ENCODE measurements at places on chromosomes 11 and 22.

DNA sequence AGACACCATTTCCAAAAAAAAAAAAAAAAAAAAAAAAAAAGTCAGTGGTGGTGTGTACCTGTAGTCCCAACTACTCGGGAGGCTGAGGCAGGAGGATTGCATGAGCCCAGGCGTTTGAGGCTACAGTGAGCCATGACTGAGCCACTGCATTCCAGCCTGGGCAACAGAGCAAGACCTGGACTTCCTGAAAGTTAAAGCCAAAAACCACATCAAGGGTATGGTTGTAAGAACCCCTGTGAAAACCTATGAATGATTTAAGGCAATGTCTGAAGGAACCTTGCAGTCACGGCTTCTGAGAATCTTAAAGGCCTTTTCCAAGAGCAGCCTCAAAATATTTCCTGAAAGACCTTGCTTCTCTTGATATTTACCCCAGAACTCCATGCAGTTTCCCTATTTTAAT is 30.5 kb upstream of the MSANTD2 start:
- no peak for DNase-seq

- DNase-seq, result no peak
These were observed 404.0 kb downstream of the GUCY1A2 start for GRCh38 chr11:106614262-106614661.

DNA sequence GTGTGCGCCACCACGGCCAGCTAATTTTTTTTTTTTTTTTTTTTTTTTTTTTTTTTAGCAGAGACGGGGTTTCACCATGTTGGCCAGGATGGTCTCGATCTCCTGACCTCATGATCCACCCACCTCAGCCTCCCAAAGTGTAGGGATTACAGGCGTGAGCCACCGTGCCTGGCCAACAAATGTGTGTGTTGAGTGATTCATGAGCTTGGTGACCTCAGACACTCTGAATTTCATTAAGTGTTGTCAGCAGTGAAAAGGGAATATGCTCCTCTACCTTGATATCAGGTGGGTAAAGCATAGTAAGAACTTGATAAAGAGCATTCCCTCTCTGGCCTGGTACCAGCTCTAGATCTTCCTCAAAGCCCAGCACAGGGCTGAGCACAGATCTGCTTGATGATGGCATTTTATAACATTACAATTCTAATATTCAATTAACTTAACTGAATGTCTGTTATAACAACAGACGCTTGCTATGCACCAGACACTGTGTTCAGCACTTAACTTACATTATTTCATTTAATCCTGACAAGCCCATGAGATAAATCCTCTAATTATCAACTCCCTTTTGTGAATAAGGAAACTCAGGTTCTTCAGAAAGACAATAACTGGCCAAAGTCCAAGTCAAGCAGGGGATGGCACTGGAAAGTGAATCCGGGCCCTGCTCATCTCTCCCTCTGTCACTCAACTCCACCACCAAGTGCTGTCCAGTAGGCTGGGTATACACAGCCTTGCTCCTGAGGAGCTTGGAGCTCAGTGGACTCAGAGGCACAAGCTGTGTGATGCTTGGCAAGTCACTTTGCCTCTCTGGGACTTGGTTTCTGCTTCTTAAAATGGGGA is 13.0 kb downstream of the TBC1D10A start:
- no peak for DNase-seq

DNA sequence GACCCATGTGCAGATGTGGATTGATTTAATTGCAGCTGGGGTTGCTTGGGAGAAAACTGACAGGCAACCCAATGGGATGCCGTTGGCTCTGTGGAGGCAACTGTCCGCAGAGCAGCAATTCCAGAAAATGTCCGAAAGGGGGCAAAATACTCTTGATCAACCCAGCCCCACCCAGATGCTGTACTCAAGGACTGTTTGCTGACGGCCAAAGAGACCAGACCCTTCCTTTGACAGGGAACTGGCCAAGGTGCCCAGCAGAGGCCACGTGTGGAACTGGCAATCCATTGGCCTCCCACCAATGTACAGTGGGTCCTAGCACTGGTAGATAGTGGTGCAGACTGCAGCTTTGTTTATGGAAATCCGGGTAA is 29.7 kb upstream of the KCNA4 start:
- DNase-seq, result no peak

GRCh38 chr11:8392166-8392565 is 128.5 kb upstream of the LMO1 start:
- DNase-seq, result no peak

- DNase-seq, result no peak
These were observed 1.9 kb upstream of the IFITM10 start for GRCh38 chr11:1751999-1752906.

GRCh38 chr11:72897506-72897905 is 83.3 kb downstream of the ATG16L2 start:
- no peak for DNase-seq

DNA sequence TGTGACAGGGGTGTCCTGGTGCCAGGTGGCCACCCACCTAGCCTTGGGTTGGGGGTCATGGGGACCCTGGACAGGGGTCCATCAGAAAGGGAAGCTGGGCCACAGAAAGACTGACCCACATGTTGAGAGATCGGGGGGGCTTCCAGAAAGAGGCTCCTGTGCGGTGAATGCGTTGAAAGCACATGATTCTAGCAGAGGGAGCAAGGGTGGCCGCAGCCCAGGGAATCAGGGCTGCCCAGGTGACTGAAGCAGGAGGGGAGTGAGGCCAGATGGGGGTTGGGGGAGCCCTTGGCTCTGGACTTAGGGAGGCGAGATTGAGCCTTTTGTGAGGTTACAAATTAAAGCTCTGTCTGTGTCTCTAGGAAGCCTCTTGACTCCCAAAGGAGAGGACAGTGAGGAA is 80.7 kb downstream of the MORC2 start:
- no peak for DNase-seq

DNA sequence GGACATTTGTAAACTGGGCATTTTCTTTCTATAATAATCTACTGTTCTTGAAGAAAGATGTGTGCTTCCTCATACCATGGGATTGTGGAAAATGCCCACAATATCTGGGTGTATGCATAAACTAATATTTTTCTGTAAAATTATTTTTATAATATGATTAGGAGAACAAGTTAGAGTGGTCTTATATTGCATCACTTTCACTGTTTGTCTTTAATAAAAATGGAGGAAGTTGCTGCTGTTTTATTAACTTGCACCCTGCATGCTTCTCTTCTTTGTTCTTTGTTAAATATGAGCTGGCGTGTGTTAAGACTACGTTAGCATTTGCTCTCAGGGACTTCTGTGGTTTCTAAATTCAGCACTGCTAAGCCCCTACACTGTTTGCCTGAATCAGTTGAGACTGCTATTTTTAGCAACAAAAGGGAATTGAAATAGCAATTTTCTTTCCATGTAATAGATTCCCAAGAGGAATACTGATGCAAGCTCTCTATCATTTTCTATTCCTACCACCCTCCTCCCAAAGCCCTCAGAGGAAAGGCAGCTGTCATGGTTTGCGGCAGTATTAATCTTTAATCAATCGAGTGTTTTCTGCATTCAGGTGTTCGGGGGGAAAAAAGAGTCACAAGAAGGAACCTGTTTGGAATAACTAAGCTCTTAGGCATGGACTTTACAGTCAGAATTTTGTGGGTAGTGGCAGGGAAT is 56.1 kb downstream of the HSD17B12 start:
- DNase-seq, result peak; percentile 92

GRCh38 chr11:92317721-92318120 is 93.1 kb downstream of the FAT3 start:
- DNase-seq, result no peak

DNA sequence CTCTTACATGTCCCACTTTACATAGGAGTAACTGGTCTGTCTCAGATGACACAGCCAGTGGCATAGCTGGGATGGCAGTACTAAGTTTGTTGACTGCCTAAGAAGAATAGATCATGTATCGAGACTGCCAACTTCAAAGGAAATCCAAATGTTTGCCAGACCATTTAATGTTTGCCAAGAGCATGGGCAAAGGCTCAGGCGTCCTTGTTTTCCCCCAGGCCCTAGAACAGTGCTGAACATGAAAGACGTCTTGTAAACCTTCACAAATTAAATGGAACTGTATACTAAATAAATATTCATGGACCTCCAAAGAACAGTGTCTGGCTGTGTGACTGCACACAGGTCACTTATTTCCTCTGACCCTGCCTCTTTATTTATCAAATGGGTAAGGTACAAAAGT is 234.7 kb upstream of the CCDC90B start:
- DNase-seq, result no peak

DNA sequence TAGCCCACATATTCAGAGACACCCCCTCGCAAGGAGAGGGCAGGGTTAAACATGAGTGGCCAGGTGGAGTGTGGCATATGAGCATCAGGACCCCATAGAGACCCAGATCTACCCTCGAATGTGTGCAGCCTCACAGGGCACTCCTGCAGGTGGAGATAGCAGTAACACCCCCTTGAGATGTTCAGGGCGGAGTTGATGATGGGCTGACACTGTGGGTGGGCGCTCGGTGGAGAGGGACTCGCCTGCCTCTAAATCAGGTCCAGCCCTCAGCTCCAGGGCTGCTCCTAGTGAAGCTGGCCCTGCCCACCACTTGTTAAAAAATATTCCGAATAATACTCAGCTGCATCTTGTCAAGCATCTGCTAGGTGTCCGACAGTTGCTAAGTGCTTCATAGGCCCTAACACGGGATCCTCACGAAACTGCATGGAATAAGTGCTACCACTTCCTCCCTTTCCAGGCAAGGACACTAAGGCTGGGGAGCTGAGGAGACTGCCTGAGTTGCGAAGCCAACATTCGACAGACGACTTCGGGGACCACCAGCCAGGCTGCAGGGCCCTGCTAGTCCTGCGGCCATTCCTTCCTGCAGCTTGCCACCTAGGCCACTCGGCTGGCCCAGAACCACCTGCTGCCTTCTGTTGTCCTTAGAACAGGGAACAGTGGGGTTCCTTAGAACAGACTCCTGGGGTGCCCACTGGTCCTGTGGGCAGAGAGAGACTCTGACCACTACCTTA is 74.0 kb upstream of the WNT11 start:
- DNase-seq, result no peak

GRCh38 chr22:24894998-24895397 is 51.5 kb downstream of the LHFPL7 start:
- DNase-seq, result no peak

- DNase-seq, result no peak
These were observed 7.3 kb upstream of the RGL4 start for GRCh38 chr22:23683545-23683944.

- no peak for DNase-seq
These were observed 77.1 kb upstream of the MTMR2 start for GRCh38 chr11:96001037-96001436.

DNA sequence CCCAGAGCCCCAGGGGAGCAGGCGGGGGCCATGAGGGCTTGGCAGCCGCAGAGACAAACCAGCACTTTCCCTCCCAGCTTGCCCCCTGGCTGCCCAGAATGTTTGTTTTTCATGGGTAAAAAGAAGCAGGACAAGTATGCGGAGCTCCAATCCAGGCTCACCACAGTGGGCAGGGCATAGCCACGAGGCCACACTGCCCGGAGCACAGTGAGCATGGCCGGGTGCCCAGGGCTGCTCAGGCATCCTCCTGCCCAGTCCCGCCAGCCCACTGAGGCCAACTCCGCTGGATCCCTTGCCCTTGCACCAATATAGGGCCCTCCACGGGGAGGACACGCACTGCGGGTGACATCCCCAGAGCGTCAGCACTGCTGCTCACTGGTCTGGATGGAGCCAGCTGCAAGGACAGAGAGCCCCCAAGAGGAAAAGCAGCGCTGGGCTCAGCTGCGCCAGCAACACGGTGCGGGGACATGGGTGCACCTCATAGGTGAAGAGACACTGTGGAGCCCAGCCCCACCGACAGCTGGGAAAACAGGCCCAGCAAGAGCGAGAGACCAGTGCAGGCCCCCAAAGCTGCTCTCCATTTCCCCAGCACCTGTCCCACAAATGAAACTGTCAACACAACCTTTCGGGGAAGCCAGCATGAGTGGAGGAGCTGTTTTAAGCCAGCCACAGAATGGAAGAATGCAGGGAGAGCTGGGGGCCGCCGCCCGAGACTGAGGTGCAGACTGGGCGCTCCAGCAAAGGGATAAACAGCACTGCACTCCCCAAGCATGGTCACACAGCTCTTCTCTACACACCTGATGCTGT is 24.8 kb downstream of the ARVCF start:
- DNase-seq, result no peak

DNA sequence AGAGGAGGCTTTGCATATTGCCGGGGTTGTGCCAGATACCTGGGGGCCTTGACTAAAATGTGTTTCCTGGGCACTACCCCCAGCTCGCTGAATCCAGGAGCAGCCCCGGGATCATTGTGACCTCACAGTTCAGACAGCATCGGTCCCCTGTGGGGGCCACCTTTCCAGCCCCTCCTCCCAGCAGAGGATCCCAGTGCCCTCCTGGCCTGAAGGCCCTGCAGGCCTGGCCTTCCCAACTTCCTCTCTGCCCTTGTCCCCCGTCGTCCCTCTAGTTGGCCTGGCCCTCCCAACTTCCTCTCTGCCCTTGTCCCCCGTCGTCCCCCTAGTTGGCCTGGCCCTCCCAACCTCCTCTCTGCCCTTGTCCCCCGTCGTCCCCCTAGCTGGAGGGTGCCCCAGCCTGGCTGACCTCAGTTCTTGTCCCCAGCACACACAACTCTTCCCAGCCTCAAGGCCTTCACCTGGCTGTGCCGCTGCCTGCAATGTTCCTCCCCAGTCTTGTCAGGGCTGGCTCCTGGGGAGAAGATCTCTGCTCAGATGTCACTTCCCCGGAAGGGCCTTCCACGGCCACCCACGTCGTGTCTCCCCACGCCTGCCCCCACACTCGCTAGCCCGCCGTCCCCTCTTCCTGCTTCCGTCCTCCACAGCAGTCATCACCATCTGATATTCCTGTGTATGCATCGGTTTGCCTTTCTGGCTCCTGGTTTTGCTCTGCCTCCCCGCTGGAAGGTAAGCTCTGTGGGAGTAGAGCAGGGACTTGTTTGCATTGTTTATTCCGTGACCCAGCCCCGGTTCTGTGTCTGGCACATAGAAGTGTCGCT is 12.6 kb upstream of the ANO1 start:
- no peak for DNase-seq

- DNase-seq, result no peak
These were observed 1.5 kb downstream of the LSP1 start for GRCh38 chr11:1854132-1854948.

DNA sequence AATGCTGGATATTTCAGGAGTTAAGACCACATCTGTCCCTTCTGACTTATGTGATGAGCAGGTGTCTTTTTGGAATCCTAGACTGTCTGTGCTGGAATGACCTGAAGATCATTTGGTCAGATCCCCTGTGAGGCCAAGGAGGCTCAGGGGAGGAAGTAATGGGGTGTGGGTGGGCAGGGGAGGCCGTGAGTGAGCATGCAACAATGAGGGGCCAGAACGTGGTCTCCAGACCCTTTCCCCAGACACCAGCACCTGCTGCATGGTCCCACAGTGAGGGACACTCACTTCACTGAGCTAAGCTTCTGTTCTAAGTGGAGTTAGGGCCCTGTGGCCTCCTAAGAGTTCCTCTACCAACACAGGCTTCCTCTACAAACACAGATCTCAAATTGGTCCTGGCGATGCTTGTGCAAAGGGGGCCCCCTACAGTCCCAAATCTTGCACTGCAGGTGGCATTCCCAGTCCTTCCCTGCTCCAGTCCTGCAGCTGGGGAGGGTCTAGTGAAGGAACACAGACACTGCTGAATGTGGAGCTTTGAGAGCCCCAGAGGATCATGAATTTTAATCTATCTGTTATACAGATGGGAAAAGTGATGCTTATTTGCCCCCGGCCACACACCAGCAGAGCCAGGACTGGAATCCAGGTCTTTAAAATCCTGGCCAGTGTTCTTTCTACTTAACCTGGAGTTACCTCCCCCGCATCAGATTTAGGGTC is 7.4 kb downstream of the USP2 start:
- peak; percentile 56 for DNase-seq
